ENCODE measurements at places on chromosomes 12 and 14.
A peak's percentile ranks its signal among the peaks of the same experiment; 100 is the strongest.

DNA sequence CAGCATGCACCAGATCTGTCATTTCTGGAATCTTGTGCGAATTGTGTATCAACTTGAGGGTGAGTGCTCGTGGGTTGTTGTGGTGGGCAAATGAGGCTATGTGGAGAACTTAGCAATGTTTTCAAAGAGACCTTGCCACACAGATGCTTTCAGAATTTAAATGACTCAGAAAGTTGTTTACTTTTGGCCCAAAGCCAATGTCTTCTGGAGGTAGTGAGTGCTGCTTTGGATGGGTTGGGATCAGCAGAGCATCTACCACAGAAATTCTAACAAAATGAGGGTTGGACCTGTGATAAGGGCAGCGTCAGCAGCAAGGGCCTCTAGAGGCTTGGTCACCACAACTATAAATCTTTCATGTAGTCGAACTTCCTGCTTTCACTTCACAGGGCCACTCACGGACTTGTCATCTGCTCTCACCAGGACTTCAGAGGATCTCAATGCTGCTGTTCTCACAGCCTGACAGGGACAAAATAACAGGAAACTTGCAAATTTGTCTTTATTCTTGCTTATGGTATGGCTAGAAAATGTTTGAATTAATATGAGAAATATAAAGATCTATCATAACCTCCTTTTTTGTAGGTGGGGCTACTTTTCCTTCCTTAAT lies 111.4 kb downstream of the DACT1 start:
- H3K27me3 ChIP-seq = no peaks in the 10 kb centered on the region
- no peaks in the 10 kb centered on the region for H3K36me3 ChIP-seq
- H3K27ac ChIP-seq = no peak overlapping the region
- peak; percentile 35 for DNase-seq
- H3K4me1 ChIP-seq = peaks cover 4% of the 10 kb centered on the region

- H3K4me1 ChIP-seq = peaks cover 5% of the 10 kb centered on the region
- no peaks in the 10 kb centered on the region for H3K36me3 ChIP-seq
- H3K27ac ChIP-seq = no peak overlapping the region
- no peaks in the 10 kb centered on the region for H3K27me3 ChIP-seq
- no peak for DNase-seq
- H3K4me3 ChIP-seq = no peak overlapping the region
Measured at GRCh38 chr12:14216405-14217294, 148.8 kb upstream of the ATF7IP start.

DNA sequence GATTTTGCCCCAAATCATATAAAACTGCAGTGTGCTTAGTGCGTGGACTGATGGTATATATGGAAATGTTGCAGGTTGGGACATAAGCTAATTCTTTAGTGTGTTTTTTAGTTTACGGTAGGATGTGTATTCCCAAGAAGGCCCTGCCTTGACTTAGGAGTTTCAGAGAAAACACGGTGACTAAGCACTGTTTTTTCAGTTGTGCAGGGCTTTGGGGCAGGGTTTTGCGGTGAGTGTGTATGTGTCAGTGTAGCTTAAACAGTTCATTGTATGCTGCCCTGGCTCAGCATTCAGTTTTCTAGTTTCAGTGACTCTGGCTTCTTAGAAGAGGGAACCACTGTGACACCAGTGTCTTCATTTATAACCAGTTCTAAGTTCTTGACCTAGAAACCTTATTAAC lies 101.2 kb downstream of the AKAP6 start:
- H3K27me3 ChIP-seq = no peaks in the 10 kb centered on the region
- H3K4me3 ChIP-seq = no peak overlapping the region
- DNase-seq = no peak
- H3K4me1 ChIP-seq = peaks cover 11% of the 10 kb centered on the region
- no peaks in the 10 kb centered on the region for H3K36me3 ChIP-seq

- no peaks in the 10 kb centered on the region for H3K4me1 ChIP-seq
- H3K4me3 ChIP-seq = no peak overlapping the region
- no peak overlapping the region for H3K27ac ChIP-seq
- peaks cover 2% of the 10 kb centered on the region for H3K36me3 ChIP-seq
- no peaks in the 10 kb centered on the region for H3K27me3 ChIP-seq
Measured at GRCh38 chr14:75753696-75754095, 92.7 kb downstream of the TTLL5 start.

DNA sequence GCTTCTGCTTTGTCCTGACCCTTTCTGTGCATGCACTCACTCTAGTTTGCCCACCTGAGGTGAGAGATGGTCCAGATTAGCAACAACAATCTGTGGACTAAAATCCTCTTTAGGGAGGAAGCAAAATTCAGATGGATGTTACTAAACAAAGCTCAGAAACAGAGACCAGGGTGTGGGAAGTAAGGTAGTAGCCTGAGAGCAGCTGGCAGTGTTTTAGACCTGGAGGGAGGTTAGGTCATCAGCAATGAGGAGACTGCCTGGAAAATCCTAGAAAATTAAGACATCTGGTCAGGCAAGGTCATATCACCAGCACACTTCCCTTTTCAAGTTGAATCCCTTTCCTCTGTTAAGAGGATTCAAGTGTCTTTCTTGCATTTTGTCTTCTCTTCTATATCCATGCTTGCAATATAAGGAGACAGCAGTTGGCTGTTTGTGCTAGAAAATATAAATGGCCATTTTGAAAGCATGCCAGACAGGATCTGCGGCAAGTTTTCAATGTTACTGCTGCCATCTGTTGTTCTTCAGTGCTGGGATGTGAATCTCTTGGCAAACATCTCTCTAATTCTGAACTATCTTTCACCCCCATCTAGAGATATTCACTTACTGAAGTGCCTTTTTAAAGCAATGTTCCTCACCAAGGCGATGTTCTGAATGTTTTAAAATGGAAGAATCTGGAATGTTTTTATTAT lies 266.4 kb downstream of the NAV3 start:
- H3K4me1 ChIP-seq = no peaks in the 10 kb centered on the region
- no peak overlapping the region for H3K4me3 ChIP-seq
- DNase-seq = no peak
- H3K27ac ChIP-seq = no peak overlapping the region
- H3K27me3 ChIP-seq = no peaks in the 10 kb centered on the region
- no peaks in the 10 kb centered on the region for H3K36me3 ChIP-seq

GRCh38 chr14:37122288-37122687 lies 50.1 kb downstream of the SLC25A21 start:
- H3K4me1 ChIP-seq = no peaks in the 10 kb centered on the region
- no peaks in the 10 kb centered on the region for H3K36me3 ChIP-seq
- H3K27me3 ChIP-seq = no peaks in the 10 kb centered on the region
- no peak overlapping the region for H3K4me3 ChIP-seq

- no peaks in the 10 kb centered on the region for H3K36me3 ChIP-seq
- H3K4me3 ChIP-seq = no peak overlapping the region
- H3K27ac ChIP-seq = no peak overlapping the region
- DNase-seq = no peak
Measured at GRCh38 chr14:61238611-61239245, 42.4 kb downstream of the TMEM30B start.

- no peaks in the 10 kb centered on the region for H3K27me3 ChIP-seq
- no peak overlapping the region for H3K27ac ChIP-seq
- H3K4me3 ChIP-seq = no peak overlapping the region
- DNase-seq = peak; percentile 93
Measured at GRCh38 chr14:29111554-29111953, 345.0 kb downstream of the FOXG1 start.

DNA sequence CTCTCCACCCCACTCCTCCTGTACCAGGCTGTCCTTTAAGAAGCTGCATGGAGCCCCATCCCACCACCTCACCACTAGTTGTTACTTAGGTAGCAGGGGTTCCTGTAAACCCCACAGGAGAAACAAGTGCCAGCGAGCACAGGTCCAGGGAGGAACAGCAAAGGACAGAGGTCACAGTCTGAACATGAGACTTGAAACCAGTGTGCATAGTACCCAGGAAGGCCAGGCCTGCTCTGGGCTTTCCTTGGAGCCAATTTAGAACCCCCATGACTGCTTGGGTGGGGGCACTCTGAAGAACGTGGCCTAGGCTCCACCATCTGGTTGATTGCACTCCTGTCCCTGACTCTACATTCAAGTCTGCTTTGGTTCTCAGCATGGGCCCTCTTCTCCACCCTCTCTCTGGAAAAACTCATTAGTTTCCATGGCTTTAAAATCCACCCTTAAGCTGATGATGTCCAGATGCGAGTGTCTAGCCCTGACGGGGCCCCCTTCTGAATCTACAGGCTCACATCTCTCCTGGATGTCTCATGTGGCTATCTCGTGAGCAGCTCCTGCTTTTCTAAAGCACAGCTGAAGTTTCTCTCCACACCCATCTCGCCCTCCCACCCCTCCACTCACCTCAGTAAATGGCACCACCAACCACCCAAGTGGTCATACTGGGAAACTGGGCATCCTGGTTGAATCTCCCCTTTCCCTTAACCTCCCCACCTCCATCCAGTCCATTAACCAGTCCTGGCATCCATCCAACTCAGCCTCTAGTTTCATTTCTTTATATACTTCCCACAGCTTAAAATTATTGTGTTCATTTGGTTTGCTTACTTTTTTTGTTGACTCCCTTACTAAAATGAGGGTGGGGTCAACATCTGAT lies 8.4 kb downstream of the KRT3 start:
- no peak overlapping the region for H3K4me3 ChIP-seq
- H3K27me3 ChIP-seq = no peaks in the 10 kb centered on the region
- no peak for DNase-seq
- no peaks in the 10 kb centered on the region for H3K36me3 ChIP-seq
- no peak overlapping the region for H3K27ac ChIP-seq

GRCh38 chr14:22532345-22533056 lies 56.5 kb downstream of the DAD1 start:
- no peaks in the 10 kb centered on the region for H3K4me1 ChIP-seq
- no peaks in the 10 kb centered on the region for H3K27me3 ChIP-seq
- no peak overlapping the region for H3K4me3 ChIP-seq
- DNase-seq = no peak
- no peak overlapping the region for H3K27ac ChIP-seq

DNA sequence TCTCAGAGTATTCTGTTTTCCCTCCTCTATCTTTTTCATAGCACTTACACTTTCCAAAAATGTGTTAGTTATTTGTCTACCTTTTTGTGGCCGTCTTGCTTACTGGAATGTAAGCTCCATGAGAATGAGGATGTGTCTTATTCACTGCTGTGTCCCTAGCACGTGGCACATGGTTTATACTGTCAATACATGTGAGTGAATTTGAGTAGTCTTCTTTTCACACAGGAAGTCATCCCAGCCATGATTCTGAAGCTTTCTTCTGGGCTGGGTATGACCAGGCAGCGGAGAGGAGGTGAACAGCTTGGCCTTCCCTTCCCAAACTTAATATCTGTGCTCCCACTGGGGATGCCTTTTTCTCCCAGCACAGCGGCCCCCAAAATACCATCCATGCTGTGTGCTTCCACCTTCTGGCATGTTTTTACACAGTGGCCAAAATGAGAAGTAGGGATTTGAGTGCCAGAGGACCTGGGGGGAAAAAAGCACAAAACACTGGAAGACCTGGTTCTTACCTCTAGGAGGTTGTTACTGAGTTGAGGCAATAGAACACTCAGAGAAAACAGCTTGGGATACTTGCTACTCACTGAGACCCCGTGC lies 10.3 kb downstream of the PLEKHG3 start:
- H3K27ac ChIP-seq = peak overlapping the region; percentile 83
- H3K4me3 ChIP-seq = no peak overlapping the region
- peaks cover 54% of the 10 kb centered on the region for H3K4me1 ChIP-seq
- DNase-seq = no peak
- H3K36me3 ChIP-seq = peaks cover 5% of the 10 kb centered on the region
- no peaks in the 10 kb centered on the region for H3K27me3 ChIP-seq

DNA sequence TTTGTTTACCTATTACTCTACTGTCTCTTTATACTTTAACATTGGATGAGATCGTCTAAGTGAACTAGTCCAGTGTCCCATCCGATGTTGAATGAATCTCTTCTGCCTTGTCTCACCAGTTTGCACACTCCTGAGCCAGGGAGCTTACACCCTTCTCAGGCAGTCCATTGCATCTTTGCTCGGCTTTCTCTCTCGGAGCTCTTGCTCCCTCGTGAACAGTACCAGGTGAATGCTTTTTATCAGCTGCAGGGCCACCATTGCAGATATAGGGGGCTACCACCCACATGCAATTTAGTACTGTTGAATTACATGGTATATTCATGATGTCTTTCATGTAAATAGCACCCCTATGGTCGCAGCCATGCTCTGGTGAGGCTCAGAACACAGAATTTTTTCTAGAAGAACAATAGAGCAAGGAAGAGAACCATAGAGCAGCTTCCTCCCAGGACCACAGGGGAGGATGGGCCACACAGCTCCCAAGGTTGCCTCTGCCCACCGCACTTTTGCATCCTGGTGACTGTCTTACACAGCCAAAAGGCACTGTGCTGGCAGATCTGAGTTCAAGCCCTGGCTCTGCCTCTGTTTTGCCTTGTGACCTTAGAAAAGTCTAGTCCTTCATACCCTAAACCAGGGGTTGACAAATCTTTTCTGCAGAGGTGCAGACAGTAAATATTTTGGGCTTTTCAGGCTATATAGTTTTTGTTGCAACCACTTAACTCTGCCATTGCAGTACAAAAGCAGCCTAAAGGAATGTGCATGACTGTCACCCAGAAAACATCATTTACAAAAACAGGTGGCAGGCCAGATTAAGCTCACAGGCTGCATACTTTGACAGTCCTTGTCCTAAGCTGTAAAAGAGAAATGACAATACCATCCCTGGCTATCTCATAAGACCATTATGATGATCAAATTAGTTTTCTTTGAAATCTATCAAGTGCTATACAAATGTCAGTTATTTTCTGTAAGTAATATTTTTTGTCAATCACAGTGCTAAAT lies 35.4 kb downstream of the PLEKHG7 start:
- no peaks in the 10 kb centered on the region for H3K27me3 ChIP-seq
- H3K36me3 ChIP-seq = no peaks in the 10 kb centered on the region
- H3K4me3 ChIP-seq = no peak overlapping the region
- DNase-seq = no peak
- H3K4me1 ChIP-seq = no peaks in the 10 kb centered on the region

- H3K4me3 ChIP-seq = no peak overlapping the region
- peaks cover 6% of the 10 kb centered on the region for H3K36me3 ChIP-seq
- no peak for DNase-seq
Measured at GRCh38 chr14:90592655-90593054, 195.8 kb downstream of the CALM1 start.

DNA sequence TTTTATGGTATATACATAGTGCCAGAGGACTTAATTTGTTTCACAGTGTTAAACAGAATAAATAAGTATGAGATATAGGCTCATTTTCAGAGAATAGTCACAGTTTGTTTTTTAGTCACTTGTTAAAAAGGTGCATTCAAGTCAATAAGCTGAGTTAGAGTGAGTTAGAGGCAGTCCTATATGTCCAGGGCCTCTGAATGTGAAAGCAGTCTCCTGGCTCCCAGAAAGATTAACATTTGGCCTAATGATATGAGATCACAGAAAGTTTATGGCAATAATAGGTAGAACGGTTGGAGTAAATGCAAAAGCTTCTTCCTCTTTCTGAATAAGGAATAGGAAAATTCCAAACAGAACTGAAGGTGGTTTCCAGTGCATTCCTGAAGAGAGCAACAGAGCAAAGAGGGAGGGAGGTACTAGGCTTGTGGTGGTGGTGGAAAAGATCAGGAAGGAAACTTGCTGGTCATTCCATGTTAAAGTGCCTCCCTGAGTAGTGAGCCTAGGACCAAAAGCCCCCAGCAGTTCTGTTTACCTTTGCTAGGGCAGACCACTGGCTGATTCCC lies 54.4 kb downstream of the SLC38A4 start:
- peak; percentile 53 for DNase-seq
- no peaks in the 10 kb centered on the region for H3K36me3 ChIP-seq
- peak overlapping the region; percentile 45 for H3K27ac ChIP-seq
- H3K4me1 ChIP-seq = peaks cover 3% of the 10 kb centered on the region

GRCh38 chr14:105153331-105153731 lies 15.2 kb downstream of the JAG2 start:
- H3K4me1 ChIP-seq = no peaks in the 10 kb centered on the region
- no peak for DNase-seq
- no peak overlapping the region for H3K4me3 ChIP-seq
- no peaks in the 10 kb centered on the region for H3K36me3 ChIP-seq
- no peaks in the 10 kb centered on the region for H3K27me3 ChIP-seq
- H3K27ac ChIP-seq = no peak overlapping the region
